ENCODE measurements at places on chromosomes 7 and 10.

DNA sequence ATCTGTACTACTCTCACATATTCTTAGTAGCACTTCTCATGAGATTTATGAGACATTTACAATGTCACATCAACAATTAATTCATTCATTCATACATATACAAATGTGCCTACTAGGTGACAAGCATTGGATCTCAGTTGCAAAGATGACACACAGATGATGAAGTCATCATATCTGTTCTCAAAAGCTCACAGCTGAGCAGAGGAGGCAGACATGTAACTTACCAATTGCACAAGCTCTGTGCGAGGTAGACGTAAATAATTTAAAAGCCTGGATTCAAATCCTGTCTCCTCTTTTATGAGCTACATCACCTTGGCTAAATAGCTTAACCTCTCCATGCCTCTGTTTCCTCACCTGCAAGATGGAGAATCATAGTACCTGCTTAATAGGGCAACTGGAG is 109.4 kb upstream of the FAM133B start:
- DNase-seq, result peak; percentile 56

DNA sequence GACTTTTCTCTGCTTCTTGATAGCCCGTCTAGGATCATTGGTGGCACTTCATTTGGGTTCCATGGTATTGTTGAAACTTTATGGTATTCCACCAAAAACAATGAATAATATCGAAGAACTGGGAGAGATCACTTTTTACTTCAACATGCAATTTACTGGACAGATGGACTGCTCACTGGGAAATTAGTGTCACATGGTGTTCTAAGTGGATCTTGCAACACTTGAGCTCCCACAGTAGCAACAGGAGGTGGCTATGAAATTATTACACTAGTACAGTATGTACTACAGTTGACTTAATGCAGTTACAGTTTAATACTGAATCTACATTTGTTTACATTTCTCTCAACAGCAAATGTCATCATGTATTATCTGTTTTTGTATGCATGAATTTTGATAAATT is 997.3 kb downstream of the REEP3 start:
- no peak for DNase-seq

DNA sequence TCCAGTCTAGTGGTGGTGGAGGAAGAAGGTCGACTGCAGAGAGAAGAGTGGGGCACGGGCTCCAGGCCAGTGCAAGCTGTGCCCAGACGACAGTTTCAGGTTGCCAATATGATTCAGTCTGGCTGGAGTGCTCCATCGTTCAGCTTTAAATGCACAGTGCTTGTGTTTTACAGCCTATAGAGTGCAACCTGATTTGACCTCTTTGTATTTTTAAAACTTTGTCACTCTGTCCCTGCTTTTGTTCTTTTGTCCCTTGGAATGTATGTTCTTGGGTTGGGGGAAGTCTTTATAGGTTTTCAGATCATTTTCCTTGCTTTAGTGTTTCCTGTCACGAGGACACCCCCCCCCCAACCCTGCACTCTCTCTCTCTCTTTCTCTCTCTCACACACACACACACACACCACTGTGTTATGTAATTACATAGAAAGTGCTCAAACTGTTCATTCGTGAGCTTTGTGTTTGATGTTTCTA is 198.0 kb downstream of the CAMK1D start:
- DNase-seq, result no peak

- DNase-seq, result no peak
Measured at GRCh38 chr7:136997735-136998134, 129.3 kb downstream of the CHRM2 start.

DNA sequence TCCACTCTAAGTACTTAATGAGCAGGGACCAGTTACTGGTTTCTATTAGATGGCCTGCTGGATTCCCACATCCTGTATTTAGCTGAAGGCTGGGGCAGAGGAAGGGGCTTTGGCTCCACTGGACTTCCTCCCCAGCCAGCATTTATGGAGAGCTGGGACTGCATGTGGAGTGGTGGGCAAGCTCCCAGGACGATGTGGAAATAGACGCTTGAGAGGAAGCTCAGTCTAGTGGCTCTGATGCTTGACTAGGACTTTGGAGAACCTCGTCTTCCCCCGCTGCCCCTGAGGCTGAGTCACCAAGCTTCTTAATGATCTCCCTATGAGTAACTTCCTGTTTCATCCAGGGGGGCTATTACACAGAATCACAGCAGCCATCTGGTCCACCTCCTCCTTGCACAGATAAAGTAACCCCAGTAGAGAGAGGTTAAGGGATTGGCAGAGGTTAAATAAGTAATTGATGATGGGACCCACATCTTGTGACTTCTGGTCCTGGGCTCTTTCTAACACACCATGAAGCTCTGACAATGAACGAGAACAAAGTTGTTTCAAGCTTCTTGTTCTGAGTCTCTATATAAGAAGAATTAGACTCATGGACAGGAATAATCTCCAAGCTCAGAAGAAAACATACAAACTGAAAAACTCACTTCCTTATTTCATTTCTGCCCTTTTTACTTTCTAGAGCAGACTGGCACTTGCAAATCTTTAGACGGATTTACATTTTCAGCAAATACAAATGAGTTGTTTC is 126.2 kb downstream of the PRPF18 start:
- peak; percentile 95 for DNase-seq

GRCh38 chr7:129149511-129149910 is 5.0 kb downstream of the TSPAN33 start:
- DNase-seq, result no peak

- DNase-seq, result peak; percentile 78
Measured at GRCh38 chr7:47653550-47654411, 71.9 kb upstream of the TNS3 start.

DNA sequence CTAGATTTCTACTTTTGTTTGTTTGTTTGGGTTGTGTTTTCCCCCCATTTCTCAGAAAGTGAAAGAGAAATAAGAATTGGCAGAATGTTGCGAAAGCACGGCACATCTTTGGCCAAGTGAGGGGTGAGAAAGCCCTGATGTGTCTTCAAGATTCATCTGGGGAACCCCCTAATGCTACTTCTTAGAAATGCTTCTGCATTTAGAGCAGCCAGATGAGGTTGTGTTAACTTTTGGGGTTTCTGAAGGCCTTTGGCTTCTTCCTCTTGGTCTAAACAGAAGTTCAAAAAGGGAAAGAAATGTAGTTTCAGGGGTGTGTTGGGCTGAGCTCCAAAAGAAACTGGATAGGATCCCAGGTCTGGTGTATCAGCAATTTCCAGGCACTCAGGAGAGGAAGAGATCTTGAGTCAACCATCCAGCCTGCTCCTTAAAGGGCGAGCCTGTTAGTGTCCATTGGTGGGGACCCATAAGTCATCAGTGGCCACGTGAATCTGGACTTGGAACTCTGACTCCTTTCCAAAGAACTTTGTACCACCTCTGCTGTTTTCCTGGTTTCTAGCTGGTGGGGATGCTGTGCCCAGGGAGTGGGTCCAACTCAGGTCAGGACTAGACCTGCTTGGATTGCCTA is 6.5 kb downstream of the DUSP5 start:
- peak; percentile 53 for DNase-seq

DNA sequence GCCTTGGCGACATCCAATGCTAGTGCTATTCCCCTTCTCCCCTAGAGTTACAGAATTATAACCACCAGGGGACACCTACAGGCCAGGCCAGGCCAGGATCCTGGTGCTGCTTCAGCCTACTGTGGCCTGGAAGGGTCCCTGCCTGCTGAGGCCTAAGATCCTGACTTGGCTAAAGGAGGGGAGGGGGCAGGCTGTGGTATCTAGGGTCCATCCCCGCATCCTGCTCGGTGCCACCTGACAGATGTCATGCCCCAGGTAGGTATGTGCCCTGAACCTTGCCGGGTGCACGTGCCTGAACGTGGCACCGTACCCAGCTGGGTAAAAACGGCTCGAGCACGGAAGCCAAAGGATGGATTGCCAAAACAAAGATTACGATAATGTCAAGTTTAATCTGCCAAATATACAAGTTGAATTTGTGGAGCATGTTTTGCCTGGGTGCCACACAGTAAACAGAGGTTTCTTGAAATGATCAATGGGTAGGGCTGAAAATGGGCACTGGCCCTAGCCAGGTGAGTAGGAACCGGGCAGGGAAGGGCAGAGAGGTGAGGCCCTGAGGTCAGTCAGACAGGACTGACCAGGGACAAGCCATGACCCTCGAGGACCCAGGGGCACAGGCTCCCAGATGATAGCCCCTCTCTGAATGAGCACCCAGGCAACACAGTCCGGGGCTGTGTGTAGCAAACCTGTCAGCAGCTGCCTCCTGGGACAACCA is 12.6 kb downstream of the PDAP1 start:
- no peak for DNase-seq

DNA sequence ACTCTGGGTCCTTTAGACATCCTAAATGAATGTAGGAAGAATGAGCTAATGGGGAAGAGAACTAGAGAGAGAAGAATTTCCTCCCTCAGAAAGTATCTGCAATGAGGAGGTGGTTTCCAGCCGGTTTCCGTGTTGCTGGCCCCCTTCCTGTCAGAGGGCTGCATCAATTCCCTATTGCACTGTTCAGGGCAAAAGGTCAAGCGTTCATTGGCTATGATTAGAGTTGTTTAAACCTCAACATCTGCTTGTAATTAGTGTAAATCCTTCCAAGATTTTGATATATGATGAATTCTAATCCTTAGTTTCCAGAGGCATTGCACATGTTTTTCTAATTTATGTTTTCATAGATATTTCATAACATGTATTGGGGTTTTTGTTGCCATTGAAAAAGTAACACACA is 107.3 kb upstream of the SGCE start:
- DNase-seq, result no peak

GRCh38 chr10:5840314-5841307 is 27.4 kb upstream of the GDI2 start:
- peak; percentile 79 for DNase-seq

GRCh38 chr10:26792758-26793495 is 67.8 kb downstream of the ABI1 start:
- no peak for DNase-seq

DNA sequence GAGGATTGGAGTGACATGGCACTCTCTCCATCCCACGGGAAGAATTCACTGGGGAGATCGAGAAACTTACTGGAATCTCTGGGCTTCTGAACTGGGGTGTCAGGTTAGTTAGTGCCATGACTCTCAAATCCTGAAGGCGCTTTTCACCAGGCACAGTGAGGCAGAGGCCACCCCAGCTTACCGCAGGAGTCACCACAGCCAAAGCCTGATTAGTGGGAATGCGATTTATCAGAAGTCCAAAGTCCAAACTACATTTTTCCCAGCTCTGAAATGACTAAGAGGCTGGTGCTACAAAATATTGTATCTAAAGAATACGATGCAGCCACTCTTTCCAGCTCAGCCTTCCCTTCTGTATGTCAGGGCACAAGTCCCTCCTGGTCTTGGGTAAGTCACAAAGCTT is 334.8 kb upstream of the SHH start:
- peak; percentile 29 for DNase-seq

GRCh38 chr10:1169981-1170866 is 114.0 kb downstream of the WDR37 start:
- no peak for DNase-seq

- no peak for DNase-seq
Measured at GRCh38 chr10:22500656-22501340, 155.5 kb downstream of the SPAG6 start.

DNA sequence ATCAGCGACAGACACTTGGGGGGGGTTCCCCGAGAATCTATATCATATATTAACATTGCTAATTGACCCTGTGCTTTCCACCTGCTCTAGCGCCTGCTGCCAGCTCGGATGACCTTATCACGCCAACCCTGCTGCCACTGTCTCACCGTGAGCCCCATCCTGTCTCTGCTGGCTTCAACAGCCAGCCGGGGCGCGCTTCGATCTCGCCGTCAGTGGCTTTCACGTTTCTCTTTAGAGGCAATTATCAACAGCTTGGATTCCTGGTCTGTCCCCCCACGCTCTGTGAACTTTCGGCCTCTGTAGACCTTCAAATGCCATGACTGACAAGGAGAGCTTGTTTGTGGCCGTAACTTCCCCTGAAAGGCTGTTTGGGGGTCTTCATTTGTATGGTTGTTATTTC is 123.0 kb downstream of the EBF3 start:
- no peak for DNase-seq

- DNase-seq, result no peak
Measured at GRCh38 chr7:139573871-139574270, 50.4 kb downstream of the CLEC2L start.

DNA sequence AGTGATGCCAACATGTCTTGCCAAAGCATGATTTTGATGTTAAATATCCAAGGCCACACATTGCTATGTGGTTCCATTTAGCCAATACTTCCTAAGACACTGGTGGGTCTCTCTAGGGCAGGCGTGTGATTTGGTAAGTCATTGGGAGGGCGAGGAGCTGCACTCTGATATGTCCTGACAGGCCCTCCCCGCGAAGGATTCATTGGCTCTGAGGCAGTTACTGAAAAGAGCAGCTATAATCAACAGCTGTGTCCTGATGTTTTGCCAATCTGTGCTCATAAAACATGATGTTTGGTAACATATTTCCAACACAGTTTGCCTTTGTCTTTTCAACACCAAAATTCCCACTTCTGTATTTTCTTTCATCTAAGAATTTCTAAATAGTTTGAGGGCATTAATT is 646.7 kb downstream of the PARD3 start:
- no peak for DNase-seq

DNA sequence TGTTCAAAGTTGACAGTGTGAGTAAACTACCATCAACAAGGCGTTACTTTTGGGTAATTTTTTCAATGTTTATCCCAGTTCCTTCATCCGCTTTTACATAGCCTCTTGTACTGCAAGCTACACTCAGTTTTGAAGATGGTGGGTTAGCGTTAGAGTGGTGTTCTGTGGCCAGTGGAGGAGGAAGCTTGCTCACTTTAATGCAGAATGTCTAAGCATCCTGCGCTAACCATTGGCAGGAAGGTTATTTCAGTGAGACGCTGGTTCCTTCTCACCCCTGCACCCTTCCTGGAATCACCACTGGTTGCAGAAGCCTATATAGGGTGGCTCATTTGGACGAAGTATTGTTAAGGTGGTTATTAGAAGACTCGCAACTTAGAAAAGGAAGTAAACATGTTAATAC is 159.1 kb downstream of the CELF2 start:
- no peak for DNase-seq

GRCh38 chr7:51349820-51350545 is 33.4 kb upstream of the COBL start:
- DNase-seq, result peak; percentile 73

- DNase-seq, result peak; percentile 81
Measured at GRCh38 chr7:18666107-18666728, 170.7 kb downstream of the HDAC9 start.

DNA sequence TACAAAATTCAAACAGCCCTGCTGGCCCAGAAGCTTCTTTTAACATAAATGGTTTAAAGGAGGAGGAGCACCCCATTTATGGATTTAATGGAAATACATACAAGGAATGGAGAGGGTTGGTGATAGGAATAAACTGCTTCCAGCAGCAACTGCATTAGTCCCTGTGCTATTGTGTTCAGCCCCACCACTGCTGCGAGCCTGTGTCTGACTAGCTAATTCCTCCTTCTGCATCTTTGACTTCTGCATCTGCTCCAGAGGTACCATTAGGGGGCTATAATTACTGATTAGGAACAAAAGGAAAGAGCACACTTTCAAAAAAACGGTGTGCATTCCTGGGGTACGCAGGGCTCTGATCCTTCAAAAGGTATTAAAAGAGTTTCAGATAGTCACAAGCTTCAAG is 24.8 kb downstream of the CDCA7L start:
- DNase-seq, result no peak

- no peak for DNase-seq
Measured at GRCh38 chr7:149599636-149600206, 102.1 kb upstream of the ZNF746 start.
